ENCODE measurements at places on chromosomes 7 and 10.

DNA sequence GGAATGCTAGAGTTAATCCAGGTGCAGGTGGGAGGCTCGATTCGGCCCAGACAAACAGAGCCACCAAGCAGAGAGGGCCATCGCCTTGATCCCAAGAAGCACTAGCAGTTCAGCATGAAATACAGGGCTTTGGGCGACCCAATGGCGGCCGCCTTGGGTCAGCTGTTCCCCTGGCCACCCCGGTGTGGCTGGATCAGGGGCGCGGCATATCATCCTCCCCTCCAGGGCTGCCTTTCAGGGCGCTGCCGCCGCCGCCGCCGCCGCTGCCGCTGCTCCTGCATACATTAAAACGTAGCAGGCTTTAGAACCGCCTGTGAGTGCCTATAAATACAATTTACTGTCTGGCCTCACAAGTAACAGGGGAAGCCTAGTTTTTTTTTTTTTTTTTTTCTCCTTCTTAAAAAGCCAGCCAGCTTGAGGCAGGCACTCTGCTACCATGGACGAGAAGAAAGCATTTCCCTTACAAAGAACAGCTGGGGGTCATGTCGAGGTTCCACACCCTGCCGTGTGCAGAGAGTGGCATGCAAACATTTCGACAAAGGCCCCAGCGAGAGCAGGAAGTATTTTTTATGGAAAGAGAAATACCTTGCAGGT lies 57.7 kb upstream of the EFCAB10 start:
- DNase-seq, result peak; percentile 88

GRCh38 chr7:131186816-131187215 lies 140.9 kb upstream of the MKLN1 start:
- DNase-seq, result no peak

GRCh38 chr7:151599401-151600227 lies 79.9 kb upstream of the RHEB start:
- DNase-seq, result no peak

DNA sequence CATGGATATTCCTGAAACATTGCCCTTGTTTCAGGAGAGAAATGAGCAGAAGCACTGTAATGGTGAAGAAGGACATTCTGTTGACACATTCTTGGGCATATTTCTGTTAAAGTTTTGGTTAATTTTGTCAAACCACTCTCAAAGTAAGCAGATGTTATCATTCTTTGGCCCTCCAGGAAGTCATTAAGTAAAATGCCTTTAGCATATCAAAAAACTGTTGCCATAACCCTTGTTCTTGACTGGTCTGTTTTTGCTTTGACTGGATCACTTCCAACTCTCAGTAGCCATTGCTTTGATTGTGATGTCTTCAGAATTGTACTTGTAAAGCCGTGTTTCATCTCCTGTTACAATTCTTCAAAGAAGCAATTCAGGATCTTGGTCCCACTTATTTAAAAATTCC lies 404.3 kb upstream of the LRRTM3 start:
- DNase-seq, result no peak

GRCh38 chr7:16338065-16338464 lies 83.3 kb downstream of the CRPPA start:
- no peak for DNase-seq

- no peak for DNase-seq
Observed at GRCh38 chr7:96998333-96998732, 7.0 kb upstream of the DLX6 start.

- no peak for DNase-seq
Observed at GRCh38 chr7:142876991-142877910, 8.3 kb downstream of the TRPV6 start.

DNA sequence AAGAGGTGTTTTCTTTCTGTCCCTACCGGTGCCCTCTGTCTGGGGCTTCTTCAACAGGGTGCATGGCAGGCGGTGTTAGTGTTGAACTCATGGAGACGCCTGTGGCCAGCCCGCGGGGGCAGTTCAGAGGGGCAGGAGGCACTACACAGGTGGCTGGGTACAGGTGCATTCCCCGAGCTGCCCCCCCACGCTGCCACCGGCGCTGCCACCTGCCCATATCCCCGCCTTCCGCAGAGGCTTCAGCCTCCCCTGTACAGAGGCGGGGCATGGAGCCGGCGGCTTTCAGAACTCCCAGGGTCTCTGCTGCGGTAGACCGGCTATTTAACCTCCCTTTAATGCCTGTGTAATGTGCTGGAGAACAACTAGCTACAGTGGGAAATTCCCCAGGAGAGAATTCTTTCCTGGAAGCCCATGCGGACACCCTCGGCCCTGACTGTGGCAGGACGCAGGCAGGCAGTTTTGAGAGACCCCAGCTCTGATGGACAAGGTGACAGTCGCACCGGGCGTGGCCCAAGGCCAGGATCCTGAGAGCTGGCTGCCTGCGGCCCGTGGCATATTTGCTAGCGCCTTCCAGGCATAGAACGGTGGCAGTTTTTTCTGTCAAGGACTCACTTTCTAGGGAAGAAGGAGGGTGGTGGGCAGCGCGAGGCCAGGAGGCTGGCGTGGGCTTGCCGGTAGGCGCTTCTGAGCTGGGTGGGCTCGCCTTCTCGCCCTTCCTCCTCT lies 53.7 kb upstream of the ZNF32 start:
- DNase-seq, result no peak

- DNase-seq, result no peak
Observed at GRCh38 chr7:128909625-128910568, 612 bp downstream of the KCP start.

DNA sequence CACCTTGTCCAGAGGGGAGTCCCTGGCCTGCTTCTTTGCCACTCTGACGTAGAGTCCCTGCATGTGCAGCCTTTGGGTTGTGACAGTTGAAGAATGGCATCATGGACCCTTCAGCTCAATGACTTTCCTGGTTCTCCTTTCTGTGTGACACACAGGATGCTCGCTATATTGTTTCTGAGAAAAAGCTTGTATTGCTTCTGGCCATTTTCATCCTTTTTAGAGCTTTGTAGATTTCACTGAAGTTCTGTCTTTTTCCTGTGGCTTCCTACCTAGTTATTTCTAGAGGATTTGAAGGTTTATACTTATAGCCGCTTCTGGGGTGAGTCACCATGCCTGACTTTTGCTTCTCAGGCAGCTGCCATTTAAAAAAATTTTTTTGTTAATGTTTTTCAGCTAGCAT lies 27.0 kb downstream of the SND1 start:
- DNase-seq, result no peak

GRCh38 chr10:54363390-54363789 lies 437.6 kb downstream of the PCDH15 start:
- no peak for DNase-seq

DNA sequence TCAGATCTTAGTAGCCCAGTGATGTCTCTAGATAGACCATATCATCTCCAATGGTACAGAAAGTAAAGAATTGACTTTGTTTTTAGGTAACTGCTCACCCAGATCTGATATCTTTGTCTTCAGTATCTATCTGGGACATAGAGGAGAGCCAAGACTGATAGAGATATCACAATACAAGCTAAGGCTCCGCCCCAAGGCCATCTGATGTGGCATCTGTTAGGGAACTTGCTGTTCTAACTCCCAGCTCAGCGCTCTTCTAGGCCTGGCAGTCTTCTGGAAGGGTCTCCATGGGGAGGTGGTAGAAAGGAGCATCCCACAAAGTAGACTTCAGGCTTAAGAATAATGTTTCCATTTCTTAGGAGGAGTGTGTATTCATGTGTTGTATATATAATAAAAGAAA lies 88.4 kb upstream of the SAMD8 start:
- DNase-seq, result no peak

DNA sequence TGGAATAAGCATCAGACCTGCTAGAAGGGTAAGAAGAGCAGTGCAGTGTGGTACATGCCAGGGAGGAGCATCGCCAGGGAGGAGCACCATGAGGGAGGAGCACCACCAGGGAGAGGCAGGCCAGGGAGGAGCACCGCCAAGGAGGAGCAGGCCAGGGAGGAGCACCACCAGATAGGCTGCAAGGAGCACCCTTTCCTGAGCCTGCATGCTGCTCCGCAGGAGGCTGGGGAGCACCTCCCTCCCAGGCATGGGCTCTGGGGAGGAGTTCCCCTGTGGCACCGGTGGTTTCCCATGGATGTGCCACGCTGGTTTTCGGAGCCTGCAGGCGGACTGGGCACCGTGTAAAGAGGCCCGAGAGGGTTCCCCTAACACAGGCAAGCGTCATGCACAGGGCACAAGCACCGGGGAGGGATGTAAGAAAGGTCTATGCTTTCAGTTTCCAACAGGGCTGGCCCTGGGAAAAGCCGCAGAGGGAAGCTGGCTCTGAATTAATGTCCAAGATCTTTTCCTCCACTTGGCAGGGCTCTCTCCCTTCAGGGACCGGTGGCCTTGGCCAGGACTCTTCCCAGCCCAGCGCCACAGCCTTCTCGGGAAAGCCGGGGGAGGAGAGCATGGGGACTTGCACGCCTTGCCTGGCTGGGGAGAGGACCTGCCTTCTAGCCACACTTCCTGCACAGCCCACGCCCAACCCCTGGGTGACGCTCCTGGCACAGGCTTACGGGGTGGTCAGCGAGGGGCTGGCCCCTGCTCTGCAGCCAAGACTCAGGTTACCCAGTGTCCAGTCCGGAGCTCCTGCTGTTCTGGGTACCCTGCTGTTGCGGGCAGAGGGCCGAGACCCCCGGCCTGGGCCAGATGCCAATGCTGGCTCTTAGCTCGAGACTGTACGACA lies 11.5 kb upstream of the GPER1 start:
- DNase-seq, result no peak

- DNase-seq, result no peak
Observed at GRCh38 chr10:10873289-10873688, 144.4 kb upstream of the CELF2 start.

- DNase-seq, result no peak
Observed at GRCh38 chr10:132847856-132848255, 61.9 kb upstream of the NKX6-2 start.

DNA sequence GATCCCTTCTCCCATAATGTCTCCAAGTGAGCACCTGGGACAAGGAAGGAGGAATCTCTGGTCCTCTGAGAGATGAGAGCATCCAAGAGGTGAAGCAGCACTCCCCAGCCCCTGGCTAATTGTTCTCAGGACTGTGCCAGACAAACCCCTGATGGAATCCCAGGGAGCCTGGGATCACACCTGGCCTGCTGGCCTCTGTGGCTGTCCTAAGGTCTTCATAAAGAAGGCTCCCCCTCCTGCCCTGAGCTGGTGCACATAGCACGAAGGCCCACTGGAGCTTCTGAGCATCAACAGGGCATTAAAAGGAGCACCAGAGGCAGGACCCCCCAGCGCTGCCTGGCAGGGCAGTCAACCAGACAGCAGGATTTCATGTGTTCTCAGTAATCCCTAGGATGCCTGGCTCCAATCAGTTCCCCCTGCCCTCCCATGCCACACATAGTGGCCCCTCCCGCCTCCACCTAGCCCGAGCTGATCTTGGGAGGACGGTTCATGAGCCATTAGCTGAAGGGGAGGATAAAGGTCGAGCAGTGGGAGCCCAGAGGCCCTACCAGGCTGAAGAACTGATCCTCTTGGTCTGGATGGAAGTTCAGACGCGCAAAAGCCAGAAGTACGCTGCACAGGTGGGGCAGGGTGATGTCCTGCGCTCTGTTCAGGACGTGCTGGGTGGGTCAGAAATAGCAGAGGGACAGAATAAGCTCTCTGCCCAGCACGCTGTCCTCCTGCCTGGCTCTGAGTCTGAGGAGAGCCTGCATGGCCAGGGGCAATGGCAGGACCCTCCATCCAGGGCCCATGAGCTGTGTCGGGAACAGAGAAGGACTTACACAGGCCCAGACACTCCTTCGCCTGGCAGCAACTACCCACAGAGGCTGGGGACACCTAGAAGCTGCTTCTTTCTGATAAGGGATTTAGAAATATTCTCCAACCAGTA lies 8.4 kb downstream of the TBRG4 start:
- DNase-seq, result no peak

GRCh38 chr7:76151932-76152331 lies 49.8 kb upstream of the SRRM3 start:
- no peak for DNase-seq

DNA sequence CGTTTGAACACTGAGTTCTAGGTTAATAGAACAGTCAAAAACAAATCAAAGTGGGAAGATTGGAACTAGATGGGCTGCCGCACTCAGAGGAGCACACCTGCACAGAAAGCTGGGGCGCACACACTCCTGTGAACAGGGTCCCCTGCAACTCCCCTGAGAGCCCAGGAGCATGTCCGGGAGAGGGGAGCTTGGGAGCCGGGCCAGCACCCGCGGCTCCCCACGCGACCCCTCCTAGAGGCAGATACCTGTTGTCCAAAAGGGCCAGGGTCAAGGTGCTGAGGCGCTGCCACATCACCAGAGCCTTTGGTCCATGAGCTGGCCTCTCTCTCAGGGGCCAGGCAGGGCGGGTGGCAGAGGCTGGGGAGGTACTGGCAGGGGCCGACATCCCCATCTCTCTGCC lies 5.6 kb downstream of the NKX6-2 start:
- no peak for DNase-seq

DNA sequence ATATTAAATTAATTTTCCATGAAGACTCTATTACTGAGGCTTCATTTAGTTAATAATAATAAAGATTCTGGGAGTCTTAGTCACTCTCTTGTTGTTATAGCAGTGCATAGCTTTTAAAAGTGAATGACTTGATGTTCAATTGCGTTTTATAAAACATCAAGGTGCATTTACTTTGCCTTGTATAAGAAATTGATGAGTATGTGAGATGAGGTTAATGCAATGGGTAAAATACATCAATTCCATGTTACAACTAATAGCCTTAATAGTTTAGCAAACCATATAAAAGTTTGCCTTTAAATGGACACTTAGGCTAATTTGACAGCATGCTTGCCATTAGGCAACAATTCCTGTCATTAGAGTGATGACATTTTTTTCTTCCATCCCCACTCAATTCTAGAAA lies 173.6 kb upstream of the TEX47 start:
- DNase-seq, result peak; percentile 19

DNA sequence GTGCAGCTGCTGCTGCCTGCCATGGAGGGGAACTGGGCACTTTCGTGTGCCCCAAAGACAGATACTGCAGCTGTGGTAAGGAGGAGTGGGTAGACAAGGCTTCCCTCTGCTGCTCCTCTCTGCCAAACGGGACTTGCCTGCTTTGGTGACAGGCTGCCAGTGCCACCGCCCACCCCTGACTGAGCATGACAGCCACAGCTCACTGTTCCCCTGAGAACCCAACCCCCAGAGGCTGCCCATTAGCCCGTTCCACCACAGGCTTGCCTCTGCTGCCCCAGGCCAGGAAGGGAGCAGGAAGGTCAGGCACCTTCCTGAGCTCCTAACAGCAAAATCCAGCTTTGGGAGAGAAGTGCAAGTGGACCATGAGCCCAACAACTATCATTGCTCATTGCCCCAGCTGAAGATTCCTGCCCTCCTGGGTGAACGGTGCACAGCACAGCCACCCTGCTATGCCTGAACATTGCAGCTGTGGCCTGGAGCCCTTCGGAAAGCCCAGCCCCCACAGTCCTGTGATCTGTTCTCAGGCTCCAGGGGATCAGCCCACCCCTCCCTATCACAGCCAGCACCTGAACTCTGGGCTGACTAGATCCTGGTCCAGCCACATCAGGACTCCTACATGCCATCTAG lies 58.7 kb upstream of the ANTXRL start:
- no peak for DNase-seq

- no peak for DNase-seq
Observed at GRCh38 chr7:4667776-4668509, 14.2 kb upstream of the FOXK1 start.

- no peak for DNase-seq
Observed at GRCh38 chr10:125711110-125711750, 8.3 kb upstream of the EDRF1 start.

Data from NCI-H2081 (cell line).